ENCODE measurements at places on chromosomes 11 and 22.

- no peak for DNase-seq
These were observed 116.7 kb downstream of the NTM start for GRCh38 chr11:131486937-131487635.

GRCh38 chr11:11476971-11477645, 124.1 kb upstream of the CSNK2A3 start:
- DNase-seq = no peak

- DNase-seq = no peak
These were observed 54.4 kb downstream of the SLC17A6 start for GRCh38 chr11:22392561-22392960.

- DNase-seq = no peak
These were observed 11.7 kb downstream of the GDPD4 start for GRCh38 chr11:77289737-77290136.

- no peak for DNase-seq
These were observed 6.9 kb downstream of the SMPD1 start for GRCh38 chr11:6397156-6397555.

DNA sequence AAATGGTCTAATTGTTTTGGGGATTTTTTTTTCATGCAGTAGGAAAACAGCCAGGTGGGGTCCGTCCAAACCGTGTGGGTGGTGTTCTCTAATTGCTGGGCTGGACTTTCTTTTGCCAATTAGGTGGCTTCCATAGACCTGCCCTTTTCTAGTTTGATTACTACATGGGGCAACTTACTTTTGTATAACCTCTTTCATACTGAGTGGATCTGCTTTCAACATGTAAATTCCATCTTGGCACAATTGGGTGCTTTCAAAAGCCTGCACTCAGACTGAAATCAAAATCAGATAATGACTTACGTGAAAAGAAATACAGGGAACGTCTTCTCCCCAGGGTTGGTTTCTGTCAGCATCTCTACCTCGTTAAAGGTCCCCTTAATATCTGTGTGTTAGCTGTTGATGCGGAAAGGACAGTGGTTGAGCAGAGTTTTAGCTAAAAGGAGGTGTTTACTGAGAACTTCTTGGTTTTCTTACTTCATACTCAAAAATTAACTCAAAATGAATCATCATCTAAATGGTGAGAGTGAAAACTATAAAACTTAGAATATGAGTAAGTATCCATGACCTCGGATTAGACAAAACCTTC, 72.1 kb downstream of the BARX2 start:
- DNase-seq = no peak

GRCh38 chr11:78050964-78051831, 12.5 kb upstream of the THRSP start:
- DNase-seq = no peak

GRCh38 chr22:28910569-28911303, 27.4 kb downstream of the ZNRF3 start:
- no peak for DNase-seq

DNA sequence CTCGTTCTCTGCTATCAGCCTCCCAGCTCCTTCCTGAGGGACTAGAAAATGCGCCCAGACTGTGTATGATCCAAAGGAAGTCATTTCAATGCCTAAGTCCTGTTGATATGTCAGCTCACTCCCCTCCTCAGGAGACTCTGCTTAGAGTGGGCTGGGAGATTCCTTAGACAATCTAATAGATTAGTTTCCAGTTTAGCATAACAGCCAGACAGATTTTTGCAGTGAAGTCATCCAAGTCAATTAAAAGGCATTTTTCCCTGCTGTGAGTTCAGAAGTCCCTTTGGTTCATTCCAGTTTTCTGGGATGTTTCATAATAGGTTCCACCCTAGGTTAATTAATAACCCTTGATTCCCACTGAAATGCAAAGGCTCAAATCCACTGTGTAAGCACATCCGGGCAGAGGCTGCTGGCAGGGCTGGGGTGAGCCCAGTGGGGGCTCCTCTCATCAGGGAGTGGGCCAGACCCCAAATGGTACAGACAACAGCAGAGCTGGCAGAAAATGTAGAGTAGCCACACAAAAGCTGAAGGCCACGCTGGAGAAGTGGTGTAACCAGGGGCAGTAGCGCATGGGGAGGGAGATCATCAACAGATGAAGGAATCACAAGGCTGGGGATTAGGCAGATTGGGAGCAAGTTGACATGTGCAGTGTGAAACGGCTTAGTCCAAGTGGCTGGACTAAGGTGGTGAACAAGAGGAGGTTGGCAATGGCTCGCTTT, 90.6 kb downstream of the SYN3 start:
- DNase-seq = no peak

DNA sequence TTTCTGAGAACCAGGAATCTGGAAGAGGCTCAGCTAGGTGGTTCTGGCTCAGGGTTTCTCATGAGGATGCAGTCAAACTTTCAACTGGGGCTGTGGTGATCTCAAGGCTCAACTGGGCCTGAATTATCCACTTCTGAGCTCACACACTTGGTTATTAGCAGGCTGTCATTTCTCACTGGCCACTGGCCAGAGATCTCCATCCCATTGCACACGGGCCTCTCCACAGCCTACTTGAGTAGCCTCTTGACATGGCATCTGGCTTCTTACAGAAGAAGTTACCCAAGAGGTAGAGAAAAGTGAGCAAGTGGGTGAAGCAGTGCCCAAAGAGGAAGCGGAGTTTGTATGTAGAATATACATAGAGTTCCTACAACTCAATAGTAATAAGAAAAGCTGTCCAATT, 16.0 kb downstream of the CALCA start:
- DNase-seq = no peak

DNA sequence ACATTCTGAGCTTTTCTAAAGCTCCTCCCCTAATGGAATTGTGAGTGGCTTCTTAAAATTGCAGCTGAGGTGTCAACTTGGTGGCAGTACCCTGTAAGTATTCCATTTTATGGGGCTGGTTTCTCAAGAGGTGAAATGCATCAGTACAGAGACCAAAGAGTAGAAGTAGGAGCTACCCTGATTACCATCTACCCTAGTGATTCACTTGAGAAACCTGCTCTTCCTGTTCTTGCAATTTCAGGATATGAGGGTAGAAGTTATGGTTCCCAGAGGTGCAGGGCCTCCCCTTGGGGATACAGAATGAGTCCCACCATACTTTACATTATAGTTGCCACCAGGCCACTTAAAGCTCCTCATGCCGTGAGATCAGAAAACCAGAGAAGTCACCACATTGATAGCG, 944.6 kb downstream of the OPCML start:
- DNase-seq = no peak
